ENCODE measurements at places on chromosomes 6 and 20.

GRCh38 chr6:41161380-41161779 lies 1.5 kb downstream of the TREM2 start:
- DNase-seq, result no peak

- no peak for DNase-seq
Measured at GRCh38 chr6:147676495-147677199, 168.2 kb downstream of the SAMD5 start.

- DNase-seq, result no peak
Measured at GRCh38 chr6:73704260-73704659, 8.3 kb downstream of the CD109 start.

GRCh38 chr20:44326391-44327159 lies 10.3 kb upstream of the R3HDML start:
- no peak for DNase-seq

DNA sequence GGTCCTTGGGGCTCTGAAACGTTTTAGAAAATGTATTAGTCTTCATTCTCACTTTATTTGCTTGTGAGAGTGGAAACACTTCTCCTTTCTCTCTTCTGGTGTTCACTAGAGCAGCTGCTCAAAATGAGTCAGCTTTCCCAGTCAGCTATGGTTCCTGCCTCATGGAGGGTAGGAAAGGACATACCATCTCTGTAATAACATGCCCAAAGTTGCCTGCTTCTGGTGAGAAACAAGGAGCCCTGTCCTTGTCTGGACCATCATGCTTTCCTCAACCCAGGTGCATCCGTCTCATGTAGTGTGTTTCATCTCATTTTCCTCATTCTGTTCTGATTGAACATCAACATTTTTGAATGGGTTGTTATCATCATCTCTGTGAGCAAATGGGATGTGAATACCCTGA lies 17.1 kb upstream of the TINAG start:
- no peak for DNase-seq

GRCh38 chr20:64192406-64192805 lies 28.2 kb downstream of the MYT1 start:
- DNase-seq, result no peak
